ENCODE measurements at places on chromosomes 1 and 21. TPM values are rescaled to one million over a fixed set of nuclear protein-coding genes. Genes with fewer than 3 reads are reported as not detected.

The SYT14 gene
- total RNA-seq = 0.03 TPM

The IVL gene
- total RNA-seq = not detected

The LAMC2 gene
- total RNA-seq = 42.2 TPM

DNA sequence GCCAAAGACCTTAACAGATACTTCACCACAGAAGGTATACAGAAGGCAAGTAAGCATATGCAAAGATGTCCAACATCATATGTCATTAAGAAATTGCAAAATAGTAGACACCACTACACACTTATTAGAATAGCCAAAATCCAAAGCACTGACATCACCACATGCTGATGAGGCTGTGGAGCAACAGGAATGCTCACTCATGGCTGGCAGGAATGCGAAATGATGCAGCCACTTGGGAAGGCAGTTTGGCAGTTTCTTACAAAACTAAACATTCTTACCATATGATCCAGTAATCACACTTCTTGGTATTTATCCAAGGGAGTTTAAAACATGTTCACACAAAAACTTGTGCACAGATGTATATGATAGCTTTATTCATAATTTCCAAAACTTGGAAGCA, 261.2 kb upstream of the AJAP1 start:
- no peak overlapping the region for H3K27ac ChIP-seq
- no peaks in the 10 kb centered on the region for H3K4me1 ChIP-seq
- H3K27me3 ChIP-seq = no peaks in the 10 kb centered on the region
- H3K4me3 ChIP-seq = no peak overlapping the region

GRCh38 chr21:44999428-44999971, 59.7 kb downstream of the SLX9 start:
- DNase-seq = no peak
- H3K4me3 ChIP-seq = no peak overlapping the region
- H3K4me1 ChIP-seq = no peaks in the 10 kb centered on the region

DNA sequence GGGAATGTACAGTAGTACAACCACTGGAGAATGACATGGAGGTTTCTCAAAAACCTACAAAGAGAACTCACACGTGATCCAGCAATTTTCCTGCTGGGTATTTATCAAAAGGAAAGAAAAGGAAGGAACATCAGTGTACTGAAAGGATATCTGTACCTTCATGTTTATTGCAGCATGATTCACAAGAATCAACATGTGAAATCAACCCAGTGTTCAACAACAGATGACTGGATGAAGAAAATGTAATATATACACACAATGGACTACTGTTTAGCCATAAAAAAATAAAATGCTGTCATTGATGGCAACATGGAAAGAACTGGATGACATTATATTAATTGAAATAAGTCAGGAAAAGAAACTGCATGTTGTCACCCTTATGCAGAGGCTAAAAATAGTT, 19.0 kb upstream of the CYP4A11 start:
- DNase-seq = no peak
- no peak overlapping the region for H3K27ac ChIP-seq
- H3K4me3 ChIP-seq = no peak overlapping the region
- H3K4me1 ChIP-seq = no peaks in the 10 kb centered on the region
- no peaks in the 10 kb centered on the region for H3K36me3 ChIP-seq
- H3K27me3 ChIP-seq = no peaks in the 10 kb centered on the region

DNA sequence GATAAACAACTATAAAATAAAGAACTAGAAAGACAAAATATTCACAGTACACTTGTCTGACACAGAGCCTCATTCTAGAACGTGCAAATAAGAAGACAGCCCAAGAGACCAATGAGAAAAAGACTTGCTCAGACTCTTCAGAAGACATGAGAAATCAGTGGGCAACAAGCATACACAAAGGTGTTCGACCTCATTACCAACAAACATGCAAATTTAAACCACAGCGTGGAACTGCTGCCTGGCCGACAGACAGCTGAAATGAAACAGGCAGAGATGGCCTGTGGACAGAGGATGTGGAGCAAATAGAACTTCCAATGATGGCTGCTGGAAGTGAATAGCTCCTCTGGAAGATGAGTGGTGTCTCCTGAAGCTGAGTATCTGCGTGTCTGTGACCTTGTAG, 22.4 kb upstream of the COL6A1 start:
- H3K27ac ChIP-seq = peak overlapping the region; percentile 66
- H3K27me3 ChIP-seq = peaks cover 4% of the 10 kb centered on the region
- DNase-seq = no peak
- no peak overlapping the region for H3K4me3 ChIP-seq
- H3K36me3 ChIP-seq = no peaks in the 10 kb centered on the region

DNA sequence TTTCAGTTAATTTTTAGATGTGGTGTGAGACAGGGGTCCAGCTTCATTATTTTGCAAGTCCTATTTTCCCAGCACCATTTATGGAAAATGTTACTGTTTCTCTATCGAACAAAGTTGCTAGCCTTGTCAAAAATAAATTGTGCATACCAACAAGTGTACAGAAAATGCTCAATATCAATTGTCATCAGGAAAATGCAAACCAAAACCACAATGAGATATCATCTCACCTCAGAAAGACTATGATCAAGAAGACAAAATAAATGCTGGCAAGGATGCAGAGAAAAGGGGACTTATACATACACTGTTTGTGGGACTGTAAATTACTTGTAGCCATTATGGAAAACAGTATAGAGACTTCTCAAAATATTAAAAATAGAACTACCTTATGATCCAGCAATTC, 54.8 kb downstream of the VCAM1 start:
- H3K27me3 ChIP-seq = no peaks in the 10 kb centered on the region
- no peak for DNase-seq
- no peaks in the 10 kb centered on the region for H3K36me3 ChIP-seq
- H3K4me1 ChIP-seq = no peaks in the 10 kb centered on the region
- H3K4me3 ChIP-seq = no peak overlapping the region
- no peak overlapping the region for H3K27ac ChIP-seq

GRCh38 chr1:156869455-156869854, 8.8 kb downstream of the NTRK1 start:
- H3K27ac ChIP-seq = no peak overlapping the region
- H3K4me1 ChIP-seq = no peaks in the 10 kb centered on the region
- H3K27me3 ChIP-seq = peaks cover 13% of the 10 kb centered on the region
- no peaks in the 10 kb centered on the region for H3K36me3 ChIP-seq
- DNase-seq = no peak

GRCh38 chr1:231317306-231318014, 20.2 kb downstream of the EXOC8 start:
- no peak for DNase-seq
- no peaks in the 10 kb centered on the region for H3K4me1 ChIP-seq
- no peak overlapping the region for H3K4me3 ChIP-seq
- no peaks in the 10 kb centered on the region for H3K27me3 ChIP-seq
- H3K36me3 ChIP-seq = no peaks in the 10 kb centered on the region
- no peak overlapping the region for H3K27ac ChIP-seq

DNA sequence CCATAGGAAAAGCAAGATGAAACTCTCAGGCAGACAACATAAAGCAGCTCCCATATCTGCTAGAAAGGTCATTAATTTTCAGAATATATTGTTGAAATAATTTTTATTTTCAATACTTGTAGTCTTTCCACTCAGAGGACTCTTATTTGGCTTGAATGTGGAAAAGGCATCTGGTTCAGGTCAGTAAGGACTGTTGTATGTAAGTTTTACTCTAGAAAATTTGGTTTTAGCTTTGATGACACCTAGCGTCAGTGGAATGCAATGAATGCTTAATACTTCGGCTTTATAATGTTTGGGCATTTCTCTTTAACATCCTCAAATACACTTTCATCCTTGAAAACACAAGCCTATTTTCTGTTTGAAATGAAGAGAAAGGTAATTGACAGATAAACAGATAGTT, 63.3 kb downstream of the LRRC40 start:
- no peaks in the 10 kb centered on the region for H3K27me3 ChIP-seq
- no peak overlapping the region for H3K4me3 ChIP-seq
- peaks cover 13% of the 10 kb centered on the region for H3K4me1 ChIP-seq
- DNase-seq = no peak

DNA sequence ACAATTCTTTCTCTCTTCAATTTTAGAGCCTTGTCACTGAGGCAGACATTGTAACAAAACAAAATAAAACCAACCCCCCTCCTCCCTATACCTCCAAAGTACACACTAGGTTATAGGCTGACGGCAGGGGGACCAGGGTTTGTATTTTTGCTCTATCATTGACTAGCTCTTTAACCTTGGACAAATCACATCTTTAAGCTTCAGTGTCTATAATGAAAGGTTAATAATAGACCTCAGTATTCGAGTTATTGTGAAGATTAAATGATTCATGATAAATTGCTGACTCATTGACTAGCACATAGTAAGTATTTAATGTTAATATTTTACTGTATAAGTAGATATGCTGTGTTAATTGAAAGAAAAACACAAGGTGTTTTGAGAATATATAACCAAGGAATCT, 1267.6 kb upstream of the ADGRL2 start:
- H3K36me3 ChIP-seq = no peaks in the 10 kb centered on the region
- no peak overlapping the region for H3K27ac ChIP-seq
- no peak overlapping the region for H3K4me3 ChIP-seq
- no peak for DNase-seq
- no peaks in the 10 kb centered on the region for H3K4me1 ChIP-seq

- no peak overlapping the region for H3K27ac ChIP-seq
- peak; percentile 63 for DNase-seq
- H3K4me1 ChIP-seq = no peaks in the 10 kb centered on the region
- no peak overlapping the region for H3K4me3 ChIP-seq
These were observed 54.4 kb downstream of the KCNAB2 start for GRCh38 chr1:6099787-6100765.

DNA sequence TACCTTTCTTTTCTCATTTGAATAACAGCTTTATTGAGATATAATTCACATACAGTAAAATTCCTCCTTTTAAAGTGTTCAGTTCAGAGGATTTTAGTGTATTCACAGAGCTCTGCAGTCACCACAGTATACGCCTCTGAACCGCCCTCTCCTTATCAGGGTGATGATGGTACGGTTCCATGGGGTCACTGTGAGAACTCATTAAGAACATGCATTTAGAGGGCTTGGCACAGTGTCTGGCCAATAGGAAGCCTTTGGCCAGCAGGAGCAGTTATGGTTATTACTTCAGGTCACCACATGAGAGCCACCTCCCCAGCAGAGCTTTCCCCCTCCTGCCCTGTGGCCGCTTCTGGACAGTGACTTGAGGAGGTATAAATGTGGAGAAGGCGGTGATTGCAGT, 27.3 kb downstream of the KCNQ4 start:
- no peaks in the 10 kb centered on the region for H3K36me3 ChIP-seq
- no peak overlapping the region for H3K4me3 ChIP-seq
- no peak for DNase-seq
- H3K27me3 ChIP-seq = no peaks in the 10 kb centered on the region
- no peak overlapping the region for H3K27ac ChIP-seq

DNA sequence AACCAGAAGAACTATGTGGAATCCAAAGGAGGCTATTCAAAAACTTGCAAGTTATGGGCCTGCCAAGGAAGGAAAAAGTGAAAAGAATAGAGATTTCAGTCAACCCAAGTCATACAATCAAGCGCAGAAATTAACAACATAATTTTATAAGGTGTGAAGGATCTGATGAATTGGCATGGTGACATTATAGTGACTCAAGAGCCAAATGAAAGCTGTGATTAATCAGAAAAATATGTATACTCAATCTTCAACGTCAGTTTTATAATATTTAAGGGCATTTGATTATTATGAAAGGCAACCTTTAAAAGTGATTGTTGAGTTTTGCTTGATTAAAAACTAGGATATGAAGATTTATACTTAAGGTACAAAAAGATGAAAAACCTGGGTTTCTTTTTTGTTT, 37.8 kb upstream of the THEM4 start:
- DNase-seq = no peak
- no peaks in the 10 kb centered on the region for H3K27me3 ChIP-seq
- peak overlapping the region; percentile 79 for H3K27ac ChIP-seq

DNA sequence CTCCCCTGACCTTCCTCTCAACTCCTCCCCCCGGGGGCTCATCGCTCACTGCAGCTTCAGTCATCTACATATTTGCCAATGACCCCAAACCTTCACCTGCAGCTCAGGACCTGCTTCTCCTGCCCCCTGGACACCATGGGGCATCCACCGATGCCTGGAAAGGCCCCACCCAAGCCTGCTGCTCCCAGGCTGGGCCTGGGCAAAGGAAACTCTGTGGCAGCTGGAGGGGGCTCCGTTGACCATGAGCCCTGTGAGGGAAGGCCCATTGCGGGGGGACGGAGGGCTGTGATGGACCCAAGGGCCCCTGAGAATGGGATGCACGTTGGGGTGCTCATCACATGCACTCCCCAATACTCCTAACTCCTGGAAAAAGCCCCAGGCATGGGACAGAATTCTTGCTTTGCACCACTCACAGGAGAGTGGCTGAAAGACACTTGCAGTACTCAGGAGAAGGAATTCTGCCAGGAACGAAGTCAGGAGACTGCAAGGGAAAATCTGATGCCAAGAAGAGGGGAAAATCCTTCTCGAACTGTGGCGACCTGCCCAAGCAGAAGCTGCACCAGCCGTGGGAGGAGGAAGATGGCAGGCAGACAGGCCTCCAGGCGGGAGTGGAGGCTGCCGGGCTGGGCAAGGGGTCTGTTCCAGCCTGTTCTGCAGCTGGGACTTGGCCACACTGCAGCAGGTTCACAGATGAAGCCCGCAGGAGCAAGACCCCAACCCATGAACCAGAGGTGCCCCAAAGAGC, 18.4 kb downstream of the MATN1 start:
- no peak overlapping the region for H3K27ac ChIP-seq
- H3K4me3 ChIP-seq = no peak overlapping the region
- H3K36me3 ChIP-seq = no peaks in the 10 kb centered on the region

GRCh38 chr1:202781180-202781579, 27.0 kb downstream of the KDM5B start:
- no peak overlapping the region for H3K27ac ChIP-seq
- H3K27me3 ChIP-seq = no peaks in the 10 kb centered on the region
- H3K4me1 ChIP-seq = no peaks in the 10 kb centered on the region
- H3K4me3 ChIP-seq = no peak overlapping the region
- H3K36me3 ChIP-seq = peaks cover 6% of the 10 kb centered on the region
- no peak for DNase-seq

DNA sequence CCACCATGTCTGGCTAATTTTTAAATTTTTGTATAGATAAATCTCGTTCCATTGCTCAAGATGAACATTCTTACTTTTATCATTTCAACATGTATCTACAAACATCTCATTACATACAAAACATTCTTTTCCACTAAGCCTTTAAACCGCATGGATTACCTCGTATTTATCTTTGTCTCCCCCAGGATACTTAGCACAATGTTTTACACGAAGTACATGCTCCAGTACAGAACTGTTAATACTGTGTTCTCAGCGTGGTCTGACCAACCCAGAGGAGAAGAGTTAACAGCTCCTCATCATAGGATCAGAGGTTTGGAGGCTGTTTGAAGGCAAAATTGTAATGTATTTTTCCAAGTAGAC, 7.4 kb downstream of the PIK3C2B start:
- no peak overlapping the region for H3K27ac ChIP-seq
- no peak for DNase-seq
- no peaks in the 10 kb centered on the region for H3K36me3 ChIP-seq

- peaks cover 12% of the 10 kb centered on the region for H3K4me1 ChIP-seq
- peak overlapping the region; percentile 70 for H3K4me3 ChIP-seq
- no peak for DNase-seq
- no peaks in the 10 kb centered on the region for H3K36me3 ChIP-seq
- H3K27ac ChIP-seq = peak overlapping the region; percentile 73
- no peaks in the 10 kb centered on the region for H3K27me3 ChIP-seq
These were observed 2.2 kb downstream of the TGFB2 start for GRCh38 chr1:218347336-218347722.

GRCh38 chr21:28712411-28712810, 280.3 kb downstream of the LTN1 start:
- no peaks in the 10 kb centered on the region for H3K27me3 ChIP-seq
- no peaks in the 10 kb centered on the region for H3K4me1 ChIP-seq
- H3K27ac ChIP-seq = no peak overlapping the region
- H3K36me3 ChIP-seq = no peaks in the 10 kb centered on the region
- H3K4me3 ChIP-seq = no peak overlapping the region
- no peak for DNase-seq

All from upper lobe of right lung (tissue), 1 donor.